Activated CD4-positive, alpha-beta T cell treated with anti-CD3 and anti-CD28 coated beads for 1 hour (primary cell): ENCODE measurements at places on chromosomes 11 and 22.

GRCh38 chr11:62588966-62589637 is 2.2 kb downstream of the TUT1 start:
- no peak for DNase-seq

GRCh38 chr11:11458485-11458884 is 105.4 kb upstream of the CSNK2A3 start:
- DNase-seq = no peak

DNA sequence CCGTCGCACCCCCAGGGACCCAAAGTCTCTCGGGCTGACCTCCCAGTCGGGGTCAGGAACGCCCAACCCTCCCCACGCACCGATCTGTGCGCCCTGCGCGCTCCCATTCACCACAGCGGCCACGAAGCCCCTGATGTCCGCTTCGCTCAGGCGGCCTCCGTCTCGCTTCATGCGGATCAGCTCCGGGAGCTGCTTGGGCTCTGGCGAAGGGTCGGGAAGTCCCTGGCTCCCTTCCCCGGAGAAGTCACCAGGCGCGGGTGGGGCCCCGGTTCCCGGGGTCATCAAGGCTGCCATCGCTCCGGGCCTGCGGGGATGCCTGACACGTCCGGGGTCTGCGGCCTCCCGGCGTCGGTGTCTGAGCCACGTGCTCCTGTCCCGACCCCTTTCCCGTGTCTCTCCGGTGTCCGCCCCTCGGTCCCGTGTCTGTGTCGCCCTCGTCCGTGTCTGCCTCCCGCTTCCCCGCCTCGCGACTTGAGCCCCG is 356 bp downstream of the TYMP start:
- DNase-seq = no peak

GRCh38 chr11:14232652-14233051 is 126.3 kb downstream of the RRAS2 start:
- no peak for DNase-seq
